Effector memory CD4-positive, alpha-beta T cell (primary cell): ENCODE measurements at places on chromosomes 11 and 22.
A peak's percentile ranks its signal among the peaks of the same experiment; 100 is the strongest.

GRCh38 chr11:38538866-38539680, 1941.0 kb upstream of the RAG2 start:
- no peak for DNase-seq

GRCh38 chr22:44380756-44381486, 68.2 kb upstream of the SHISAL1 start:
- no peak for DNase-seq

DNA sequence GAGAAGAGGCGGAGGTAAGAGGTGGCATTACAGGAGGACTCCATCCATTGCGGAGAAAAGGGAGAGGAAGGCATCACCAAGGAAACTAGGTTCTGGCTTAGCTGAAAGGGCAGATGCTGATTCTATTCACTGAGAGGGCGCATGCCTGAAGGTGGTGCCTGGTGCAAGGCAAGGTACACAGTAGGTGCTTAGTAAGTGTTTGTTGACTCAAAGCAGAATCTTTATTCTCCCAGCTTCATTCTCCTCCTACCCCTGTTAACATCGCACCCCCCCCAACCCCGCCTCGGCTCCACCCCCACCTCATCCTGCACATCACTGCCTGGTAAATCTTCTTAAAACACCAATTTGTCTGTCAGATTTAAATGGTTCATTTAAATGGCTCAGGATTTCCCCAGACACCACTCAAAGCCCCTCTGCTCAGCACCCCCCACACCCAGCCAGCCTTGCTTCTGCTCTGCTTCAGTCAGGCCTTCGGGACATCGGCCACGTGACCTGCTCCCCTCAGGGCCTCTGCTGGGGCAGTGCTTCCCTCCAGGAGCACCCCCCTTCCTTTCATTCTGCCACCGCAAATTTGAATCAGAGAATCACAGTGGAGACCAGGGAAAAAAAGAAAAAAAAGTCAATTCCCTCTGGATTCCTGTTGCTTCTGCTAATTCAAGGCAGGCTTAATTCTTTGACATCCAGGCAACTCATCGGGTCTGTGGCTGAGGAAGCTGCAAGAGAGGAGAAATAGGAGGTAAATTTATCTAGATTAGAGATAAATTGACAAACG, 17.8 kb upstream of the RCN1 start:
- no peak for DNase-seq

DNA sequence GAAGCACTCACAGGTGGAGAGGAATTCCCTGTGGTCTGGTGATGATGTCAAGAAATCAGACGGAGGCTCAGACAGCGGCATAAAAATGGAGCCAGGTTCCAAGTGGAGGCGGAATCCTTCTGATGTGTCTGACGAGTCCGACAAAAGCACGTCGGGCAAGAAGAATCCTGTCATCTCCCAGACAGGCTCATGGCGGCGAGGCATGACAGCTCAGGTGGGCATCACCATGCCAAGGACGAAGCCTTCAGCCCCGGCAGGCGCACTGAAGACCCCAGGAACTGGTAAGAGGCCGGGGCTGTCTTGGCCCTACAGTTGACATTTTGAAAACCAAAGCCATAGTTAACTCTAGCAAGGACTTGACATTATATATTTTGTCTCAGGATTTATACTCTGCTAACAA, 116.3 kb downstream of the DBX1 start:
- DNase-seq: no peak

GRCh38 chr22:40178417-40179409, 988 bp downstream of the TNRC6B start:
- DNase-seq: no peak

- DNase-seq: no peak
Measured at GRCh38 chr11:70736461-70736860, 338.1 kb downstream of the CTTN start.

DNA sequence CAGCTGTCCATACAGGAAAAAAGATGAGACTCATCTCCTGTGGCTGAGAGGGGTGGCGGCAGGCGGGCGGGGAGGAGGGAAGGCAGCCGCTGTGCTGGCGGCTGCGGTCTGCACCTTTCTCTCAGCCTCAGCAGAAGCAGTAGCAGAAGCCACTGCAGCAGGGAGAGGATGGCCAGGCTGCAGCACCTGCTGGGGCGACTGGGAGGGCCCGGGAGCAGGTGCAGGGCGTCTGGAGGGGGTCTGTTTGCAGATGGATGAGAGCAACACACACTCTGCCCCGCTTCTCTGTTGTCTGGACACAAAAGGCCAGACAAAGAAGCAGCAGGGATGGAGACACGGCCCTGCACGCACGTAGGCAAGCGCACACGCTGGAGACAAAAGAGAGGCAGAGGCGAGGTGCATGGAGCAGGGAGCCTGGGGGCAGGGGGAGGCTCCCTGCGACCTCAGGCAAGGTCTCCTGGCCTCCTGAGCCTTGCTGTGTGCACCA, 9.3 kb upstream of the MIAT start:
- DNase-seq: peak; percentile 24

GRCh38 chr22:37126882-37127281, 17.4 kb upstream of the TMPRSS6 start:
- DNase-seq: no peak
